ENCODE measurements at places on chromosomes 2 and 18. TPM values are rescaled to one million over a fixed set of nuclear protein-coding genes. Genes with fewer than 3 reads are reported as not detected.
A peak's percentile ranks its signal among the peaks of the same experiment; 100 is the strongest.

GRCh38 chr18:25453556-25454269, 101.7 kb upstream of the ZNF521 start:
- no peak for DNase-seq

DNA sequence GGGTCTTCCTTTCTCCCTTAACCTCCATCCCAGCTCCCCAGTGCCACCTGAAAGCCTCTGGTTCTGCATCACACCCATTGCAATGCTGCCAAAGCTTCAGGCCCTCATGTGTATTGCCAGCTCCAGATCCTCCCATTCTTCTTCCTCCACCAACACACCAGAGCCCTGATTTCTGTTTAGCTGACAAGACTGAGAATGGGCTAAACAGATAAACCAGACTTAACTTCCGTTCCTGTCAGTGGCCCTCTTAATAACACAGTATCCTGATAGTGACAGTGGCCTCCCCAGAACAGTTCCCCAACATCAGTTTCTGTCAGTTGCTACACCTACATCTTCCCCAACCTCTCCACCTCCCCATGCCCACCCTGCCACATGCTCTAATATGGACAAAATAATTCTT, 31.3 kb upstream of the C1D start:
- DNase-seq = no peak

DNA sequence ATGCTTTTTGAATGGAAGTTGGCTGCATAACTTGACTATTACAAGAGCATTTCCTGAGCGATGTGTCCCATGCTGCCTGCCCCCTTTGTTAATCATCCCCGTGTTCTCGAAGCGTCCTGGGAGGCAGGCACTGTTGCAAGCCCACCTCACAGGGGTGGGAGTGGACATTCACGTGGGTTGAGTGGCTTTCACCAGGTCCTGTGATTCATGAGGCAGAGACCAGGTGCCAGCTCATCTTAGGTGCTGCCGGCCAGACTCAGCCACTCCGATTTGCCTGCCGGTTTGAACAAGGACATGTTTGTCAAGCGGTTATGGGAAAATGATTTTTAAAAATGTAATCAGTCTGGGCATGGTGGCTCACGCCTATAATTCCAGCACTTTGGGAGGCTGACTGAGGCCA, 112.5 kb downstream of the ZNF532 start:
- DNase-seq = no peak

- no peak for DNase-seq
Measured at GRCh38 chr2:238158018-238158508, 707 bp upstream of the ERFE start.

DNA sequence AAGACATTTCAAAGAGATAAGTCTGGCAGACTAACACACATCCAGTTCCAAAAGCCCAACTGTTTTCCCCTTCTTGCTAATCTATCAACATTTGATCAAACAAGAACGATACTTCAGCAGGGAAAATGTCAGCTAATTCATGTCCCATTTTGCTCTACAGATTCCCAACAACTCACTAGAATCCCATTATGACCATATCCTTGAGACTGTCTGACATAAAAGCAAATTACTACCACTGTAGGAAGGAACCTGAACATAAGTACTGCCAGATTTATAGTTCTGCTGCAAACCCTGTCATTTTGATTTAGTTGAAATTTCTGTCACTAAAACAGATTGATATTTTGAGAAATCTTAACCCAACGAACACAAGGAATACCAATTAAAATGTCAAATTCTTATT, 193.0 kb upstream of the REG3G start:
- no peak for DNase-seq

DNA sequence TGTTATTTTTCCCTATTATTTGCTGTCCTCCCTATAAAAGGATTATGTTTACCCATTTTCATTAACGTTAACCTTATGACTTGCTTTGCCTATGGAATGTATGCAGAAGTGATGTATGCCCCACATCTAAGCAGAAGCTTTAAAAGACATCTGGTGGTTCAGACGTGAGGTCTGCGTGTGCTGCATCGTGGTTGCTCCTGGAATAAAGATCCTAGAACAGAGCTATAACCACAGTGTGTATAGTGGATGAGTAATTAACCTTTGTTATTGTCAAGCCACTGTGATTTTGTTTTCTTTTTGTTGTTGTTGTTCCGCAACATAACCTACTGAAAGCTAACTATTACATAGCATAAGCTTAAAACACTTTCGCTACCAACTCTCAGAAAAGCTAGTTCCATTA, 20.9 kb upstream of the CFAP36 start:
- no peak for DNase-seq

DNA sequence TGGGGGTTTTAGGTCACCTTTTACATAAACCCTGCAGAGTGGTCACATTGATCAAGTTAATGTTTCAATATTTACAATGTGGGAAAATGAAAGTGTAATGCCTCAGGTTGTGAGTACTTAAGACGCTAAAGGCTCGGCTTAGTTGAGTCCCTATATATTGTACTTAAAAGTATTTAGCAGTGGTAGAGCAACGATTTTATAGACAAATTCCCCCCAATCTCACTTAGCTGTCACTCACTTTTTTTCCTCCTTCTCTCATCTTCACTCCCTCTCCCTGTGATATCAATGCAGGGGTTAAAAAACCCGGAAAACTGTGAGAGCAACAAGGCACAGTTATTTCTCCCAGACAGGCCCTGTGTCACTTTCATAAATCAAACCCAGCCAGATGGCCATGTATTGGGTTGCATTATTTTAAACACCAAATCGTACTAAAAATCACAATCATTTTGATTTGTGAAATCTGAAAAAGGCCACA, 5.4 kb downstream of the POU3F3 start:
- no peak for DNase-seq

DNA sequence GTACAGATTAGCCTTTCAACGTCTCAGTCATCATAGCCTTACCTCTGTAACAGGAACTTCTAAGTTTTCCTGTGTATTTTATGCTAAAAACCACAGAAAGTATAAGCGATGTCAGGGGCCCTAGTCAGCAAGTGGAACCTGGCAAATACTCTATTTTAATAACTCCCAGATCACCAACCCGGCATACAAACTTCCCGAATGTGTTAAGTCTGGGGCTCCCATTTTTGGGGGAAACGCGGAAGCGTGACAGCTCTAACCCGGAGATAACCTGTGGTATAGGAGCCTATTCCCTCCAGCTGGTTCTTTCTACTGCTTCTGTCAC, 574 bp downstream of the NIFK start:
- no peak for DNase-seq

DNA sequence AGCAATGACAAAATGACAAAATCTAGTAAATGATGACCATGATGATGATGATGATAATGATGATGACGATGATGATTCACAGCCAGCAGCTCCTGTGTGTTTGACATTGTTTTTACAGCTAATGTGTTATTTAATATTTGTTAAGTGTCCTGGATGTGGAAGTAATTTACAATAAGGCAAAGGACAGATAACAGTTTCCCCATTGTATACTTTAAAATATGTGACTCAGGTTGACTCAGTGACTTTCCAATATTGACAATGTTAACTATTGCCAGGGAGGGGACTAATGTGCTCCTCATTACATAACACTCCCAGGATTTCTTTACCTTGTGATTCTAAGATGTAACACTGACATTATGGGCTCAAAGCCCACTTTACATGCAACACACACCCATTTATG, 602.2 kb downstream of the FBXO15 start:
- no peak for DNase-seq

GRCh38 chr2:149513461-149513860, 74.1 kb downstream of the MMADHC start:
- no peak for DNase-seq

- DNase-seq = no peak
Measured at GRCh38 chr18:57220480-57220879, 73.6 kb downstream of the BOD1L2 start.

DNA sequence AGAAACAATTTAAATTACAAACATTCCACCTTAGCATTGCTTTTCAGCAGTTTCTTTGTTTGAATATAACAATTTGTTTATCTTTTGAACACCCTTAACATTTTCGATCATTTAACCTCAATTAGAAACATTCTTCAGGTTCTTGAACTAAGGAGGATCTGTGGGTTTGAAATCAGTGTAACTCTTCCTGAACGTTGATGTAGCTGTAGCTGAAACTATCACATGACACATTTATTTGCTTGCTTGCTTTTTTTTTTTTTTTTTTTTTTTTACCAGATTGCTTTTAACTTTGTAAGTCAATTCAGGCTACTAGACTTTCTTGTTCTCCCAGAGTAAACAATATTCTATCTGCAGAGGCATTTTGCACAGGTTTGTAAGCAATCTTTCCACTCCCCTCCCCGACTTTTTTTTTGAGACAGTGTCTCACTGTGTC, 47.6 kb downstream of the GPD2 start:
- DNase-seq = no peak

DNA sequence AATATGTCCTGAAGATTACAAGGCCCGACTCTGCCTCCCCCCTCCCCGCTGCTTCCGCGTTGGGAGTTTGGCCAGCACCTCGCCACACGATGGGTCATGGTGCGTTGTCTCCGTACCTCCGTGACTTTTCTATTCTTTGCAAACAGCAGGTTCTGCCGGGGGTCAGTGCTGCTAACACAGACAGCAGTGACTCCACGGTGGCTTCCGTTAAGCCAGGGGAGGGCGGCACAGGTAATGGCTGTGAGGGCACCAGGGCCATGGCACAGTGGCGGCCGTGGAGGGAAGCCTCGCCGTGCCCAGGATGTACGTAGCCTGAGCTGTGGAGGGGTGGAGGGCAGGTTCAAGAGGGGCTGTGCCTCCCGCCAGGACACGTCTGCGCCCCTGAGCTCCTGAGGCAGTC, 115.5 kb downstream of the NFATC1 start:
- no peak for DNase-seq

- no peak for DNase-seq
Measured at GRCh38 chr2:99998651-99999320, 143.6 kb downstream of the AFF3 start.

DNA sequence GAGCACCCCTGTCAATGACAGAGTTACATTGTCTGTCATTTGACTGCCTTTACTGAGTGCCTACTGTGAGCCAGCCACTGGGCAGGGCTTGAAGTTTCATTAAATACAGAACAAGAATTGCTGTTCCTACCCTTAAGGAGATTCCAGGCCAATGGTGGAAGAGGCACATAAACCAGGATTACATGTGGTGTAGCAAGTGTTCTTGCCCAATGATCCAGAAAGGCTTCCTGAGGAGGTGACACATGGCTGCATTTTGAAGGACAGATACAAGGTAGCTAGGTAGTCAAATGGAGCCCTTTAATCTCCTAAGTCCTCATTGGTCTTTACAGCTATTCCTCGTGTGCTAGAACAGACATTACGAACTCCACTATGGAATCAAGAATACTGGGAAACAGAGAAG, 312.7 kb downstream of the ETAA1 start:
- no peak for DNase-seq

GRCh38 chr2:47339745-47340541, 63.0 kb upstream of the MSH2 start:
- peak; percentile 59 for DNase-seq

GRCh38 chr2:150357770-150358467, 129.5 kb downstream of the RND3 start:
- no peak for DNase-seq

GRCh38 chr18:45317948-45318640, 297.2 kb upstream of the SLC14A2 start:
- DNase-seq = no peak

DNA sequence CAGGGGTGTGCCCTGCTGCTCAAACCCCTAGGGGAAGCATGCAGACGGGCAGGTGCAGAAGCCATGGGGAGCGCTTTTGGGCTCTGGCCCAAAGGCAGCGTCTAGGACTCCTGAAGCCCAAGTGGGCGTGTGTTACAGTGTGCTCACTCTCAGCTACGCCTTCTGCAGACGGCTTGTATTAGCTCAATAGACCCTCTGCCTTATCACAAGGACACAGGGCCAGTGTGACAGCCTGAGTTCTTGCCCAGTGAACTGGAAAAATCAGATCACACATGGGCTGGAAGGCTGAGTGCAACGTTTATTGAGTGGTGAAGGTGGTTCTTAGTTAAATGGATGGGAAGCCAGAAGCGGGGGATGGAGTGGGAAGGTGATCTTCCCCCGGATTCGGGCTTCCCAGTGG, 210.9 kb downstream of the CDH20 start:
- DNase-seq = no peak

DNA sequence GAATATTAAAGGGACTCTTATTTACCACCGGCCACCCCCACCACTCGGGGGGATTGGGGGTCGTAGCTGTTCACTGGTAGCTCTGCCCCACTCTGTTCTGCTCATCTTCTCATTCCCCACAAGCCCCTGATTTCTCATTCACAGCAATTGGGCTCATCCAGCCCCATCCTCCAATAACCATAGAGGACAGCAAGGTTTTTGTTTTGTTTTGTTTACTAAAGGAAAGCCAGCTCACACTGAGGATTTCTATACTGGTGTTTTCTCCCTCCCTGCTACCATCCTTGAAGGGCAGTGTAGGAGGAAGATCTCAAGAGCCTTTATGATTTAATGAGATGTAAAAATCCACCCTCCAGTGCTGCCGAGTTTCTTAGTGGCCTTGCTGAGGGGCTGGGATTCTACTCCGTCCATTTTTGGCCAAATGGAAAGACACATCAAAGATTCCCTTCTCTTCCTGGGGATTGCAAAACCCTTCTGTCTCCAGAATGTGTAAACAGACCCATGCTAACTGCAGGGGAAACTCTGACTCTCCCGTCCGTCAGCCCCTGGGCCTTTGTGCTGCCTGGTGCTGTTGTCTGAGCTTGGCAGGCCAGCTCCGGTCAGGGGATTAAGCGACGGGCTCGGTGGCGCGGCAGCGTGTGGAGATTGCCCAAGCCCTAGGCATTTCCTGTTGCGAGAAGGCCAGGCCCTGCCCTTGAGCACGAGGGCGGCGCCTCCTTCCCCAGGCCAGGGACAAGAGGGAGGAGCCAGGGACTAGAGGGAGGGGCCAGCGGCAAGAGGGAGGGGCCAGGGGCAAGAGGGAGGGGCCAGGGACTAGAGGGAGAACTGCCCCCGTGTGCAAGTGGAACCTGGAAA, 165.0 kb downstream of the ANTXR1 start:
- peak; percentile 93 for DNase-seq

GRCh38 chr2:104443145-104443544, 410.8 kb upstream of the POU3F3 start:
- no peak for DNase-seq

C18orf54 gene
- 3.2 TPM for polyA plus RNA-seq

UGT1A3 gene
- 0.17 TPM for polyA plus RNA-seq

LRRC30 gene
- not detected for polyA plus RNA-seq

CPO gene
- 0.13 TPM for polyA plus RNA-seq

MEP1B gene
- polyA plus RNA-seq = not detected

BOLL gene
- polyA plus RNA-seq = not detected

COBLL1 gene
- polyA plus RNA-seq = 2.6 TPM

NCKAP5 gene
- polyA plus RNA-seq = 4.1 TPM

FLACC1 gene
- polyA plus RNA-seq = 0.07 TPM

VWA3B gene
- polyA plus RNA-seq = not detected

PRKAG3 gene
- polyA plus RNA-seq = not detected

RNASEH1 gene
- 56.8 TPM for polyA plus RNA-seq

CFC1 gene
- not detected for polyA plus RNA-seq

HOXD12 gene
- not detected for polyA plus RNA-seq
